ENCODE measurements at places on chromosomes 2 and 18.

DNA sequence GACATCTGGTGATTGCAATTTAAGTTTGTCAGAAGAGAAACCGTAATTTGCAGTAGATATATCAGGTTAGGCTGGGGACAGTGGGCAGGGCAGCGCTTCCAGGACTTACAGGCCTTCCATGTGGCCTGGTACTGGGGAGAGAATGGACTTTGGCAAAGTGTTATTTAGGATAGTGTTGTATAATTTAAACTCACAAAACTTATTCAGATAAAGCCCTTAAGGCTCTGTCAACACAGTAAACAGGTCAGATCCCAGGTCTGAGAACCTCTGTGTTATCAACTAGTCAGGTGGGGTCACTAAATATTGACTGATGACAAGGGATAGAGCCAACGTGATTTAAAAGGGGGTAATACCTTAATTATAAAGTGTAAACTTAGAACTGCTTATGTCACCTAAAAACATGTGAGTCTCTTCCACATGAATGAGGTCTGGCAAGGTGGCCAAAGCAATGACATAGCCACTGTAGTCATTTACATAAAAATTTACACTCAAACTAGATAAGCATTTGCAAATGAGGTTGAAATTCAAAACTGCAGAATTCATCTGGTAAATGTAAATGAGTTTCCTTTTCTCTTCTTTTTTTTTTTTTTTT lies 80.2 kb upstream of the DNMT3A start:
- DNase-seq: no peak

DNA sequence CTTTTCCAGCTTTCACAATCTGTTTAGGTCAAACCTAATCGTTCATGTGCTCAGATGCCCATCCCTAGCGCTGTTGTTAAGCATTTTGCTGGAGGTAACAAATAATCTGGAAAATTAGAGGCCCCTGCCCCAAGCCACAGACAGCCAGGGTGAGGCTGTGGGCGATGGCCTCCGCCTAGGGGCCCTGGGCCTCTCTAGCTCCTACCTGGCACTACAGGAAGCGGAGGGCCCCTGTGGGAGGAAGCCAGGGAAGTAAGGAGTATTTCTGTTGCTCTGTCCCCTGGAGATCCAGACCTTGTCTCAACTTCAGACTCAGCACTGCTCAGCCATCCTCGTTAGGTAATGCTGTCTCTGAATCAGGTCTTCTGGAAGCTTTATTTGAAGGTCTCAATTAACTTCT lies 12.4 kb upstream of the FOSL2 start:
- DNase-seq: no peak

DNA sequence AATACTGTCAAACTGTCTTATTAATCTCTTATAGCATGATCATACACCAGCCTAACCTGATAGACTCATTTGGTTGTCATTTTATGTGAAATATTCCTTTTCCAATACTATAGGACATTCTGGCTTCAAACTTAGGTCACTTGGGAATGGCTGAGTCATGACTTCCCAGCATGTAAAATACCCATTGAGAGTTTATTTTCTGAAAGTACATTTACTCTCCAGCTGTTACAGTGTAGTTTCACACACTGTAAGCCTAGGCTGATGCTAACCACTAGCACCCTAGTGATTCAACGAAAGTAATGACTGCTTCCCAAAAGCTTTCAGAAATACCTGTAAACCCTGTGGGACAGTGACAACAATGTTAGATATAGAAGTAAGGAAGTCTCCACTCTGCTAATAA lies 93.8 kb downstream of the FIGN start:
- no peak for DNase-seq

- peak; percentile 52 for DNase-seq
These were observed at the start of gene ITGA6 for GRCh38 chr2:172427256-172427989. Gene ITGA6 (plus strand): TSS chr2:172427586.

GRCh38 chr2:65403529-65403915 lies 28.9 kb downstream of the SPRED2 start:
- no peak for DNase-seq

- DNase-seq: no peak
These were observed 5.0 kb downstream of the RFX8 start for GRCh38 chr2:101469863-101470262.

DNA sequence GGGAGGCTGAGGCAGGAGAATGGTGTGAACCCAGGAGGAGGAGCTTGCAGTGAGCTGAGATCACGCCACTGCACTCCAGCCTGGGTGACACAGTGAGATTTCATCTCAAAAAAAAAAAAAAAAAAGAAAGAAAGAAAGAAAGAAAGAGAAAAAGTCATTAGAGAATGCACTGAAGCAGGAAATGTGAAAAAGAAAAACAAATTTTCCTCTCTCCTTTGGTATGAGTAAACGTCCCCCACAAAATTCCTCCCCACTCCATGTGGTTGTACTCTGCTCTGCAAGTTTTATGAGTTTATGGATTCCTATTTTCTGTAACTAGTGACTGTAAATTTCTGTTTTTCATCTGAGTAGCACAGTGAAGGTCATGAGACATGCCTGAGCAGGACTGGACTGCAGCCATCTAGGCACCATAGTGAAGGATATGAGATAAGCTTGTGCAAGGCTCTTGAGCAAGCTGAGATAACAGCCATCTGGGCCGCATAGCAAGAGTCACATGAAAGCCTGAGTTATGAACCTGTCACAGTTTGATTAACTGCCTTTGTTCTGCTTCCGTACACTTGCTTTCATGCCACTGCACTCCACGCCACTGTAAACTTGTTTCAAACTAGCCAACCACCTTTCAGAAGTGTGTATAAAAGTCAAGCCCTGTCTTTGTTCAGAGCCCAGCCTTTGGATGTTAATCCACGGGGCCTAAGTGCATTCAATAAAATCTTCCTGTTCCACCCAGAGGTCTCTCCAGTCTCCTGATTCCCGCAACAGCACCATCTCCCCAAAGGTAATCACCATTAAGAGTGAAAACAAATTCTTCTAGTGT lies 50.2 kb downstream of the SKA1 start:
- peak; percentile 95 for DNase-seq

DNA sequence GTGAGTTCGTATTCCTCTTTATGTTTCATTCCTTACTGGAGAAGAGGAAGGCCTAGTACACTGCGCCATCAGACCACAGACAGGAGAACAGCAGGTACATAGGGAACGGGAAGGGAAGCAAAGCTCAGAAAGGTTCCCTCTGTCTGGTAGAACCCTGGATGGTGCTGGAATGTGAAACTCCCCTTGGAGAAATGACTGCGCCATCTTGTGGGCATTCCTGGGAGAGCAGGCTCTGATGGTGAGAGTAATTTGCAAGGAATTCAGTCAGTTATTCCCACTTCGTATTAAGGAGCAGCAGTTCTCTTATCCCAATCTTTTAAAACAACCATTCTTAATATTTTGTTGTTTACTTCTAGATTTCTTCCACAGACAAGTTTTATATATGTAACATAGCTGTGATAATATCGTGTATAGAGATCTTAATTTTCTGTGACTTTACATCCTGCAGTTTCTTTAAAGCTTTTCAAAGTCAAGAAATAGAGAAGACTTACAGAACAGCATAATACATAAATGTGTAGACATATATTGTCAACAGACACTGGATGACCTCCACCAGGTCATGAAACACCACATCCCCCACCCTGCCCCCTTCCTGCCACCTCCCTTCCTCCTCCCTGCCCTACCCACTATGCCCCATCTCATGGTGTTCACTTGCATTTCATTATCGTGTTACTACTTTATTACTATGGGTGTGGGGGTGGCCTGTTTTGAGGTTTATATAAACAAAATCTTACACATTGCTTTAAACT lies 83.9 kb downstream of the ARHGEF4 start:
- peak; percentile 65 for DNase-seq

DNA sequence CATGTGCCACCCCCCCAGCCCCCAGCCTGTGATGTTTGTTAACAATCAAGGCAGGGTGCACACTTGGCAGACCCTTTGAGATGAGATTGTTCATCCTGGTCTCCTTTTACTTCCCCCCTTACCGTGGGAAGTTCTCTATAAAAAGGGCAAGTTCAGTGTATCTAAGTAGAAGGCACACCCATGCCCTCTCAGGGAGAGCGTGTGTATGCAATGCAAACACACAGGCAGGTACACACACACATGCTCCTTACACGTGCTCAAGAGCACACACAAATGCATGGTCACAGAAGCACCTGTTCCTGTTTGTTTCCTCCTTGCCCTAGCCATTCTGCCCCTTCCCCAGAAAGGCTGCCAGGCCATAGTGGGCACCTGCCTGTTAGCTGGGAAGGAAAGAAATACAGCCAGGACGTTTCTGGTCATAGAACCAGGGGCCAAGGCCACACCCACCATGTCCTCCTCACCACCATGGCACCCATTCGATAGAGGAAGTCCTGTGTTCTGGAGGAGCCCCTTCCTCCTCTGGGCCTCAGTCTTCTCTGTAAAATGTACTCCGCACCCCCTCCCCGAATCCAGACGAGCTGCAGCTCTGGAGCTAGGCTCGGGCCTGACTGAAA lies 3.1 kb downstream of the ATOH8 start:
- DNase-seq: no peak

GRCh38 chr2:128617029-128617590 lies 298.4 kb upstream of the HS6ST1 start:
- no peak for DNase-seq

DNA sequence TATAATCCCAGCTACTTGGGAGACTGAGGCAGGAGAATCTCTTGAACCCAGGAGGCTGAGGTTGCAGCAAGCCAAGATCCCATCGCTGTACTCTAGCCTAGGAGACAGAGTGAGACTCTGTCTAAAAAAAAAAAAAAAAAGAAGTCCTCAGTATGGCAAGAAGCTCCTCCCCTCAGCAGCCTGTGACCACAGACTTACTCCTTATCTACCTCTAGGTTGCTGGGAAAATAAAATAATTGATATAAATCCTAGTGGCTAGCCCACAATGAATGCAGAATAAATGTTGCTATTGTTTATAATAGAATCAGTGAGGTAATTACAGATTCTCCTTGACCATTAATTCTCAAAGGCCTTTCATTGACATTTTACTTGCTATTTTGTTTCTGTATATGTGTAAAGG lies 70.6 kb downstream of the IRS1 start:
- peak; percentile 31 for DNase-seq

DNA sequence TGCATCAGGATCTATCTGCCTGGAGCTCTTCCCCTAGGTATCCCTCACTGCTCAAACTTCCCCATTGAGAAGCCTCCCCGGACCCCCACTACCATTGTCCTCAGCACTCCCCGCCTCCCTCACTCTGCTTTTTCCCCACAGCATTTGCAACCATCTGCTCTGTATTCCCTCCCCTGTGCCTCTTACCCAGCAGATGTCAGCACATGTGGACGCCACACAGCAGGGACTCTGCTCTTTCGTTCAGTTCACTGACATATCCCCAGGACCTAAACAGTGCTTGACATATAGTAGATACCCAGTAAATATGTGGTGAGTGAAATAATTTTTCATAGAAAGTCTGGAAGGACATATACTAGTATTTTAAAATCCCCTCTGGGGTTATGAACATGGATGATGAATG lies 101.1 kb downstream of the TMEM247 start:
- no peak for DNase-seq

DNA sequence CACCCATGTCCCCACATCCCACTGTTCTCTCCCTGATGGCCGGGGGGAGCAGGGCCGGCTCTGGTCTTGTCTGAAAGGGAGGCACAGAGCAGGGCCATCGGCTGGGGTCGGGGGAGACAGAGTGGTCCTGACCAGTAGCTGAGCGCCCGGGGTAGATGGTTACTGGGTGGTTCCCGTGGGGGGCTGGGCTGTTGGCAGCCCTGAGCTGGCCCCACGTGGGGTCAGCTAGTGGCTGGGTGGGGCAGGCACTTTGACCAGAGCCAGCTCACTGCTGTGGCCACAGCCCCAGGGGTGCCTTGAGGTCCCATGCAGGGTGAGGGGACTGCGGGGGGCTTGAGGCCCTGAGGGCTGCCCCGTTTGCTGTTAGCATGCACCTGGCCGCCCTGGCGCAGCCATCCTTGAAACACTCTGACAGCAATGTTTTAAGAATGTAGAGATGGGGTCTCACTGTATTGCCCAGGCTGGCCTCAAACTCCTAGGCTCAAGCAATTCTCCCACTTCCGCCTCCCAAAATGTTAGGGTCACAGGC lies 12.3 kb upstream of the NEU4 start:
- no peak for DNase-seq

DNA sequence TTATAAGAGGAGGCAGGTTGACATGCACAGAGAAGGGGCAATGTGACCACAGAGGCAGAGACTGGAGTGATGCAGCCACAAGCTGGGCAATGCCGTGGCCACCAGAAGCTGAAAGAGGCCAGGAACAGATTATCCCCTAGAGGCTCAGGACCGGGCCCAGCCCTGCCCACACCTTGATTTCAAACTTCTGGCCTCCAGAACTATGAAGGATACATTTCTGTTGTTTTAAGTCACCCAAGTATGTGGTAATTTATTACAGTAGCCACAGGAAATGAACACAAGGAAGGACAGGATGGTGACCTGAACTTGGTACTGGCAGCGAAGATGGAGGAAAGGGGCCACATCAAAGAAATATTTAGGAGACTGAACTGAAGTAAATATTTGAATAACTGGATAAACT lies 66.8 kb upstream of the RIOK3 start:
- DNase-seq: no peak

DNA sequence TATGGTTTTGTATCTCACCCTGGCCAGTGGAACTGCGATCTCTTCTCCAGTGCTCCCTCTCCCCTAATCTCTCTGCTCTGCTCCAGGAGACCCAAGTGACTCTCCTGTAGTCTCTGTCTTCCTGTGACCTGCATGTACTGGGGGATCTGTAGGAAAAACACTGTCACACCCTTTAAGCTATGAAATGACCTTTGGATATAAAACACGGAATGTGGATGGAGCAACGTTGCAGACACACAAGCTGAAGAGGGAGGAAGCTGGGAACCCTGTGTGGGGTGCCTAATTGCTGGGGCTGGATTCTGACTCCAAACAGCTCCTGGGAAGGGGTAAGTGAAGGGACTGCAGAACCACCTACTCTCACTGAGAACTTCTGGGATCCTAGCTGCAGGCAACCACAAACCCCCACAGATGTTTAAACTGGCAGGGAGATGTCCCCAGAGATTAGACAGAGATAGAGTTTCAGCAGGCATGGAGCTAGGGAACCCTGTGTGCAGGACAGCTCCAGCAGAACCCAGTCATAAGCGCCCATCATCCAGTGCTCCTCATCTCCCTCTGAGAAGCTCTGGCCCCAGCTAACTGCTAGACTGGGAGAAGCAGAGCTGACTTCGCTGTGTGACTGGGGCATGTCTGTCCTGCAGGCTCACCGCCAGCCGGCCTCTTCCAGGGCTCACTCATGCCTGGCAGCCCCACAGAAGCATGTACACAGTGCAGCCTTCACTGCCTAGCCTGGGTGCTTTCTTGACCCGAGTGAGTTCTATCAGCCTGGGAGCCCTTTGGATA lies 482.7 kb upstream of the SETBP1 start:
- no peak for DNase-seq

Measured in iris pigment epithelial cell (primary cell).